Cerebellar nuclear complex (tissue), 1 donor: ENCODE measurements at places on chromosomes 16 and 17.

DNA sequence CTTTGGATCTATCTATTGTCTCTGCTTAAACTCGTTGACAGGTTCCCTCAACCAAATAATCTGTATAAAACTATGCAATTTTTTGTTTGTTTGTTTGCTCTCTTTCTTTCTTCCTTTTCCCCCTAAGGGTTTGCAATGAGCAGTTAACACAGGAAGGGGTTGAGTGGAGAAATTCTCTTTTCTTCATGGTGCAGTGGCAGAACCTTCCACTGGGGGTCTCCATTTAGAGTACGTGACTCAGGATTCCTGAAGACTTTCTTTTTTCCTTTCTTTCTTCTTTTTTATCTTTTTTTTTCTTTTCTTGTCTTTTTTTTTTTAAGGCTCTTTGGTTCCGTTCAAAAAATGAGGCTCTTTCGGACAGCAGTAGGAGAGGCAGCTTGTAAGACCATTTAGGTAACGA lies 19.5 kb upstream of the RBFOX1 start:
- no peak for DNase-seq

- no peak for DNase-seq
These were observed 32.1 kb downstream of the DUSP14 start for GRCh38 chr17:37521821-37522220.

- DNase-seq = no peak
These were observed 16.9 kb downstream of the MYO1D start for GRCh38 chr17:32859857-32860525.

DNA sequence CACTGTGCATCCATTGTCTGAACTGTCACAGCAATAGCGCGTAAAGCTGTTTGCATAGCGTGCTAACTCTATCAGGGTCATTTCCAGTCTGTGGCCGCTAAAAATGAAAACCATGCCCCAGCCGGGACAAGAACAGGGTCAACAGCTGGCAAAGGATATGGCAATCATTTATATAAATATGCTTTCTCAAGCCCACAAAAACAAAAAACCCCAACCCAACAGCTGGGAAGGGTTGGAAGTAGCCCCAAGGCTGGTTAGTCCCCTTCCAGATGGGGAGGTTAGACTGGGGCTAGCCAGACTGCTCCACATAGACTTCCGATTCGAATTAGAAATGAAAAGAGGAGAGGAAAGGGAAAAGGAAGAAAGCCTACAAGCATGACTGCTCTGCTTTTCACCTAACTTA lies 203.3 kb upstream of the TBX2 start:
- no peak for DNase-seq

DNA sequence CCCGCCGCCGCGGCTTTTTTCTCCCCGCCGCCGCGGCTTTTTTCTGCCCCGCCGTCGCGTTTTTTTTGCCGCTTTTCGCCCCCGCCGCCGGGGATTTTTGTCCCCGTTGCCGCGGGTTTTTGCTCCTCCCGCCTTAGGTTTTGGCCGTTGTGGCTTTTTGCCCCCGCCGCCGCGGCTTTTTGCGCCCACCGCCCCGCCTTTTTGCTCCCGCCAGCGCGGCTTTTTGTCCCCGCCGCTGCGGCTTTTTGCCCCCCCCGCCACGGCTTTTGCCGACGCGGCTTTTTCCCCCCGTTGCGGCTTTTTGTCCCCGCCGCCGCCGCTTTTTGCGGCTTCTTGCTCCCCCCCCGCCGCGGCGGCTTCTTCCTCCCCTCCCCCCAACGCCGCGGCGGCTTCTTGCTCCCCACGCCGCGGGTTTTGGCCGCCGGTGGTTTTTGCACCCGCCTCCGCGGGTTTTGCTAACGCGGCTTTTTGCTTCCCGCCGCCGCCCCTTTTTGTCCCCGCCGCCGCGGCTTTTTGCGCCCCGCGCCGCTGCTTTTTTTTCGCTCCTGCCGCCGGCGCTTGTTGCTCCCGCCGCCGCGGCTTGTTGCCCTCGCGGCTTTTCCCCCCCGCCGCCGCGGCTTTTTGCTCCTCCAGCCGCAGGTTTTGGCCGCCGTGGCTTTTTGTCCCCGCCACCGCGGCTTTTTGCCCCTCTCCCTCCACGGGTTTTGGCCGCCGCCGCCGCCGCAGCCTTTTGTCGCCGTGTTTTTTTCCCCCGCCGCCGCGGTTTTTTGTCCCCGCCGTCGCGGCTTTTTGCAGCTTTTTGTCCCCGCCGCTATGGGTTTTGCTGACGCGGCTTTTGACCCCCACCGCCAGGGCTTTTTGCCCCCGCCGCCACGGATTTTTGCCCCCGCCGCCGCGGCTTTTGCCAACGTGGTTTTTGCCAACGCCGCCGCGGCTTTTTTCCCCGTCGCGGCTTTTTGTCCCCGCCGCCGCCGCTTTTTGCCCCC lies 150.3 kb downstream of the KCNJ18 start:
- DNase-seq = no peak

DNA sequence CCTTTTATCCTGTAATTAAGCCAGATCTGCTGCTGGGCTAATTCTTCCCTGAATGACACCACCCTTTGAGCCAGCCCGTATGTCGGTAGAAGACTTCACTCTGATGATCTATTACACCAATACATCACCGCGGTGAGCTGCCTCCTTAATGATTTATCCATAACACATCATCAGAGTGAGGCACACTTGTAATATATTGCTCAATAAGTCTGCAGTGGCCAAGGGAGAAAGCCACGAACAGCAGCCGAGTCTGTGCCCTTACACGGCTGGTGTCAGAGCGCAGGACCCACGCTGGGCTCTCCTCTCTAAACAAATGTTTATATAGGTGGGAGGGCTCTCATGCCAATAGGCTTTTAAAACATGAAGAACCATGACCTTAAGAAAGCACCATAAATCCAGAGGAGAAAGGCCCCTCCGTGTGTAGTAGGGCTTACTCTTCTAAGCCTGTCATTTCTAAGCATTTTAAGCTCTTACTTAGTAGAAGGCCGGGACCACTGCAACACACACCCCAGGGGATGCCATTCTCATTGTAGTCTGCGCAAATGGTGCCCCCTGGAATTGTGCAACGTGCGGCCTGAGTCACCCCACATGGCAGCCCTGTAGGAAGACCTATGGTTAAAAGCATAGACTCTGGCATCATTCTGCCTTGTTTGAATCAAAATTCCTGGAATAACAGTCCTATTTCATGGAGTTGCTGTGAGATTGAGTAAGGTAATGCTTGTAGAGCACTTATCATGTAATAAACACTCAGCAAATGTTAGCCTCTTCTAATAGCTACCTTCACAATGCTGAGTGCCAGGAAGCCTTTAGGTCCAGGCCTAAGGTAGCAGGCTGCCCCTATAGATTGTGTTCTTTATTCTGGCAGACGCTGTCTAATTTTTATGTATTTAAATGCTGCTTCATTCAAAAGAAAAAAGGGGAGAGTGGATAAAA lies 26.1 kb downstream of the MRPS23 start:
- DNase-seq = no peak

GRCh38 chr17:74864866-74865395 lies 5.2 kb upstream of the GRIN2C start:
- DNase-seq = peak; percentile 31

DNA sequence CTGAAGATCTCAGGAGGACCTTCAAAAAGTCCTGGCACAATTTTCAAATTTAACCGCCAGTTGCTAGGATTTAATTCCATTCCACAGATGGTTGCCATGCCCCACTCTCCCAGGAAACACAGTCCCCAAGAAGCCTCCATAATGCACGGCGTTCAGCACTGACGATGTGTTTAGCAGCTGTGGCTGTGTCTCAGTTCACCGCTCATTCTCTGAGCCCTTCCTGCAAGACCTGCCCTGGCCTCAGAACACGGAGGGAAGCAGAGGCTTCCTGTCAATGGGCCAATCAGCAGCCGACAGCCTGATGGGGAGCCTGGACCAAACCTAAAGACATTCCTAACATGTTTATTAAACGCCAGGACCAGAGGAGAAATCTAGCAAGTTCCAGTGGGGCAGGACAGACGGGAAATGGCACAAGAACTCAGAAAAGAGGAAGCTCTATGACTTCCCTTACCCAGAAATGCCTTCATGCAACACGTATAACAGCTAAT lies 4.9 kb downstream of the MYLK3 start:
- DNase-seq = no peak

DNA sequence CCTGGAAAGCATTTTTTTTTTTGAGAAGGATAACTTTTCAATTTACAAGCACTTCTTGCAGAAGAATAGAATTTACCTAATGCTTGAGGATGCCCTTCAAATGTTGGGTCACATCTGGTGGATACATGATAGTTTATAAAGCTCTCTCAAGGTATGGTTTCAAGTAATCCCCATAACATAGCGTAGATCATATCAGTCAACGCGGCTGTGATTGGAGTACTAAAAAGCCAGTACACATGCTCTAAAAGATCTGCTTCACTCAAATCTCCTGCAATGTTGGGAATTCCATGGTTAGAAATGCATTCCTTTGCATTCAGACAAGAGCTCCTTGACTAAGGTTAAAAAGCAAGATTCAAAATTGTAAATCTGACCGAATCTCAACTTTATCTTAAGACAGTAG lies 3.9 kb upstream of the KCNJ16 start:
- DNase-seq = no peak

- DNase-seq = no peak
These were observed 14.4 kb downstream of the ZNF500 start for GRCh38 chr16:4752351-4753100.

- no peak for DNase-seq
These were observed 17.9 kb downstream of the SNX29 start for GRCh38 chr16:11994143-11995119.

GRCh38 chr16:72797621-72798020 lies 250.3 kb downstream of the ZFHX3 start:
- DNase-seq = no peak
